Activated B cell treated with CpG ODN at 0.5 μM for 24 hours (primary cell): ENCODE measurements at places on chromosomes 11 and 22.

- DNase-seq, result no peak
Observed at GRCh38 chr11:490186-490929, 16.7 kb downstream of the RNH1 start.

GRCh38 chr11:45724153-45724552, 58.7 kb upstream of the CHST1 start:
- DNase-seq, result no peak

DNA sequence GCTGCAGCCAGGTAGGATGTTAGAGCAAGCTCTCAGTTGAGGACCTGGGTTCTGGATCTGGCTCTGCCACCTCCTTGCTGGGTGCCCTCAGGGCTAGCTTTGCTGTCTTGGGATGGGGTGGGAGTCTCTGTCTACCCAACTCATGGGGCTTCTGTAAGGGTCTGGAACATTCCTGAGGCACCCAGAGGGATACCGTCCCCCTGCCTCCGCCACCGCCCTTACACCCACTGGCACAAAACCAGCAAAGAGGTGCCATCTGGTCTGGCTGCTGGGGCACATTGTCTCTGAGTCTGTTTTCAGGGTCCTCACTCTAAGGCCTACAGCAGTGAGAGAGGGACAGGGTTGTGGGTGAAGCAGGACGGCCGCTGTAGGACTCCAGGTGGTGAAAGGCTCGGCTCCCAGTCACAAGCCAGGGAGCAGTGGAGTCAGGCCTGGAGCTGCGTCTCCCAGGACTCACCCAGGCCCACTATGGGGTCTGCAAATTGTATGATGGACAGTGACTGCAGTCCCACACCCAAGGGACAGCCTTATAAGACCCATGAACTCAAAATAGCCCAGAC, 84.9 kb downstream of the MORC2 start:
- no peak for DNase-seq

GRCh38 chr11:15159085-15159484, 44.4 kb downstream of the INSC start:
- no peak for DNase-seq

GRCh38 chr11:112334381-112334780, 73.7 kb upstream of the PLET1 start:
- no peak for DNase-seq

- no peak for DNase-seq
Observed at GRCh38 chr22:41775338-41775737, 25.1 kb upstream of the CCDC134 start.

GRCh38 chr11:111530091-111530490, 10.4 kb upstream of the LAYN start:
- DNase-seq, result no peak

GRCh38 chr11:71330349-71330748, 78.0 kb upstream of the SHANK2 start:
- no peak for DNase-seq
